ENCODE measurements at places on chromosomes 16 and 17.
A peak's percentile ranks its signal among the peaks of the same experiment; 100 is the strongest.

- no peak for DNase-seq
Observed at GRCh38 chr17:19322861-19323260, 39.7 kb downstream of the B9D1 start.

DNA sequence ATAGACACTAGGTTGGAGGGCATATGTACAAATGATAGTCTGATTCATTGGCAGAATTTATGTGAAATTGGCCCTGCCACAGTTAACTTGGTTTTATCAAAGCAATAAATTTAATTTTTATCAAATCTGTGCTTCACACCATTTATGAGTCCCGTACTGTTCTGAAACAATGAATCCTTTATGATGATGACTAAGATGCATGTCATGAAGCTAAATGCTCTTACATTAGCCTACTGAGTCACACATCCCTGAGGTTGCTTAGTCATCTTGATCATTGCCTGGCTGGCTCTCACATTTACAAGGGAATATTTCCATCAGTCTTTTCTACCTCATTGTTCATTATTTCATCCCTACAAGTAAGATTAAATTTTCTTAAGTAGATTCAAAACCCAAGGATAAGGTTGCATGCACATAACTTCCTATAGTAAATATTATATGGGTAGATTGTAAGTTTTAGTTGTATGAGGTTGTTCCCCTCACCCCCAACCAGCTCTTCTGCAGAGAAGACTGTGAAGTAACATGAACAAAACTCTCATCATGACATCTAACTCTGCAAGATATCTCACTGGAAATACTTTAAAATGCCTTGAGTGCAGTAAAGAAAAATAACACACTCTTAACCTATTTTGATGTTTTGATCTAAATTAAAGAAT, 170.7 kb downstream of the CYB561 start:
- DNase-seq = no peak

GRCh38 chr17:57269598-57270255, 13.4 kb downstream of the MSI2 start:
- DNase-seq = no peak

- no peak for DNase-seq
Observed at GRCh38 chr17:63609816-63610573, 9.3 kb downstream of the TACO1 start.

- DNase-seq = no peak
Observed at GRCh38 chr17:58184308-58184985, 8.1 kb upstream of the EPX start.

DNA sequence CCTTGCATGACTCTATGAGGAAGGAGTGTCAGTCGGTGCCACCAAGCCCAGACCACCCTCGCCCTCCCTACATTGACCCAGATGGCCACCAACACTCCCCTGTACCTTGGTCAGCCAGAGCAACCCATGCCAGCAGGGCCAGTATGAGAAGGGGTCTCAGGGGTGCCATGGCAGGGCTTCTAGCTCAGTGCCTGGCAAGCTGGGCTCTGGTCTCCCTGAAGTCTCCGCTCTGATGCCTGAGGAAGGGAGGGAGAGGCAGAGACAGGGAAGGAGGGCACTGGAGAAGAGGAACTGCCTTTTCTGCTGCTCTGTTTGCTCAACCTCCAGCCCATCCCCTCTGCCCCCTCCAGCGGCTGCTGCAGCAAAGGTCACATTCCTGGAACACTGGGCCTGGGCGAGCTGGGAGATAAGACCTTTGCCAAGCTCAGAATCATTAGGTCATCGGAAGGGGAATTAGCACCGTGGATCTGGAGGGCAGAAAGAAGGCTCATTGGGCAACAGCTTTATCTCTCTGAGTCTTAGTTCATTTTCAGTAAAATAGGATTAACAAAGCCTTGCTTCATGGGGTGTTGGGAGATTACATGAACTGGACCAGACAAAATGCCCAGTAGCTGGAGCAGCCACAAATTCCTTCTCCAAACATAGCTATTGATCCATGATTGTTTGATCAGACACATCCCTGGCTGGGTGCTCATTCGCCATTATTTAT, at the start of gene VTN:
TSS of gene VTN (minus strand) at position 273 of the 709 bp plus-strand sequence. CDS start at position 169, 104 bp downstream.
- DNase-seq = peak; percentile 26

GRCh38 chr16:19883296-19883965, 1.2 kb downstream of the GPRC5B start:
- DNase-seq = peak; percentile 39

- peak; percentile 44 for DNase-seq
Observed at GRCh38 chr17:82372249-82373071, 895 bp downstream of the UTS2R start.

DNA sequence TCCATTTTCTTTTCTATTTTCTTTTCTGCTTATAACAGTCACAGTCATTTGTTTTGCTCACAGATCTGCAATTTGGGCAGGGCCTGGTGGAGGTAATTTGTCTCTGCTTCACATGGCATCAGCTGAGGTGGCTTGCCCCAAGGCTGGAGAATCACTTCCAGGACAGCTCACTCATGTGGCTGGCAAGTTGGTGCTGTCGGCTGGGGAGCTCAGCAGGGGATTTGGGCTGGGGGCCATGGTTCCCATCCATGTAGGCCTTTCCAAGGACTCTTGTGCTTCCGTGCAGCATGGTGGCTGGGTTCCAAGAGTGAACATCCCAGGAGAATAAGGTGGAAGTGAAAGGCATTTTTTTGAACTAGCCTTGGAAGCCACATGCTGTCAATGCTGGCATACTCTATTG, 85.7 kb downstream of the MGAT5B start:
- DNase-seq = no peak

DNA sequence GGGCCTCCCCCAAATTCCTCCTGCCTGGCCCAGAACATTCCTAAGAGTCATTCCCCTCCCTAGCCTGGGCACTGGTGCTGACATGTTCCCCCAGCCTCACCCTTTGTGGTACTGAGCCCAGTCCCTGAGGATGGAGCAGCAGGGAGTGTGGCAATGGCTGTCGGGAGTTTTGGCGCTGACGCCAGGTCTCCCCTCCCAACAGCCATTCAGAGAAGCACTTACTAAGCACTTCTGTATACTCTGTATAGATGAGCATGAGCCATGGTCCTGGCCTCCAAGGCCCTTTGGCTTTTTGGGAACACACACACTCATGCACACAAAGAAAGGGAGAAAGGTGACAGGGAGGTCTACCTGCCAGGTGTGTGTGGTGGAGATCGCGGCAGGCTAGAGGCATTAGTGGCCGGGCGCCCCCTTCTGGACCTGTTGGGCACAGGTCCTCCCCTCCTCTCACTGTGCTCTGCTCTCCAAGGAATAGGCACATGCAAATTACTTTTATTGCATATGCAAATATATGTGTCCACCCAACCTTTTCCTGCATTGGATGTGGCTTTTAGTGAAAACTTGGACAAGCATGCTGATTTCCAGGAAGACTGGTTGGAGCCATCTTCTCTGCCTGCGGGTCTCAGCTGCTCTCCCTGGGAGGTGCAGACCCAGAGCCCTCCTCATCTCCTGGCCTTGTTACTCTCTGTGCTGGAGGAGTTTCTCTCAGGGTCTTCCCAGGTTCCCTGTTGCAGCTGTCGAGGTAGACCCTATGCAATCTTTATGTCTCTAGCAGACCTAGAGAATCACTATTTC, 17.4 kb upstream of the C17orf107 start:
- peak; percentile 78 for DNase-seq

DNA sequence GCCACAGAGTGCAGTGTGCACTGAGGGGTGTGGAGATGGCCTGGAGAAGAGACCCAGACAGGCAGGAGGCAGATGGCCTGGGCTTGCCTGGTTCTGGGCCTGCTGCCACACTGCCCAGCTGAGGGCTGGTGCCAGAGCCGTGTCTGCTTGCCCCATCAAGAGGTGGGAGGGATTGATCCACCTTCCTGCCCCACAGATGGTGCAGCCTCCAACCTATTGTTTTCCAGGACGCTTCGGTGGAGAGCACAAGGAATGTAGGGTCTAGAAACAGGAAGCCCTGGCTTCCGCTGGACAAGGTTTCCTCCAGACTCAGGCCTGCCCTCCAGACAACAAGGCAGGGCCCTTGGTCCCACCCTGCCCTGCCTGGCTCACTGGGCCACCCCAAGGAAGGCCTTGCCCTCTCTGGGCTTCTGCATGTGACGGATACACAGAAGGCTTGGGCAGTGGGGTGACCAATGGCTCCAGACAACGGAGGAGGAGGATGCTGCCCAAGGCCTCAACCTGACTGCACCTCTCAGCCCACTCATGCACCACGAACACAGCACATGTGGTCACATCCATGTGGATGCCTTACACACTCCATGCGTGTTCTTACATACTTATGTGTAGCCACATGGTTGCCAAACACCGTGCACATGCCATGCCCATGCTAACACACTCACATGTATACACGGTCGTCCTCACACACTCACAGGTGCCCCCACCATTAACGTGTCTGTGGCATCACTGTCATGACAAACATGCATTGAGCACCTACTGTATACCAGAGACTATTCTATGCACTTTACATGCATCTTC, 6.5 kb upstream of the CDH5 start:
- DNase-seq = no peak

- DNase-seq = no peak
Observed at GRCh38 chr16:73547552-73548403, 499.9 kb upstream of the ZFHX3 start.

DNA sequence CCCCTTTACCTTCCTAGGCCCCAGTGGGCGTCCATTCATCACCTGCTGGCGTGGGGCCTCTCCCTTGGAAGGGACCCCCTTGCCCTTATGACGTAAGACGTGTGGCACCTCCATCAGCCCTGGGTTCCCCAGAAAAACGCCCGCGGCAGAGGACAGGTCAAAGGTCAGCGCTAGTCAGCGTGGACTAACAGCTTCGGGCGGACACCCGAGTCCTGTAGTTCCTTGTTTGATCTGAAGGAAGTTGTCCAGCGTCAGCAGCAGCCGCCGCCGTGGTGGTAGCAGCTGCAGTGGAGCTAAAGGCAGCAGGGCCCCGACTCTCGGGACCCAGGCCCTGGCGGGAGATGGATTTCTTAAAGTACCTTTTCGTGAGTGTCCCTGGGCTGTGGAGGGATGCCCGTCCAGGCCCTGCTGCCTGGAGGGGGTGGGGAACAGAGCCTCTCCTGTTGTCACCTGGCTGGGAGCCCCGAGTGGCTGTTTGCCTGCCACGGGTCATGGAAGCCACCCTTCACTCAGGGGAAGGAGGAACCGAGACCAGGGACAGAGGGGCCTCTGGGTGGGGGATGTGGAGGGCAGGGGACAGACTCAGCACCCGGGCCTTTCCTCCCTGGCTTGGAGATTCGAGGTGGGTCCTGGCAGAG, 123.6 kb downstream of the OR1D5 start:
- no peak for DNase-seq

DNA sequence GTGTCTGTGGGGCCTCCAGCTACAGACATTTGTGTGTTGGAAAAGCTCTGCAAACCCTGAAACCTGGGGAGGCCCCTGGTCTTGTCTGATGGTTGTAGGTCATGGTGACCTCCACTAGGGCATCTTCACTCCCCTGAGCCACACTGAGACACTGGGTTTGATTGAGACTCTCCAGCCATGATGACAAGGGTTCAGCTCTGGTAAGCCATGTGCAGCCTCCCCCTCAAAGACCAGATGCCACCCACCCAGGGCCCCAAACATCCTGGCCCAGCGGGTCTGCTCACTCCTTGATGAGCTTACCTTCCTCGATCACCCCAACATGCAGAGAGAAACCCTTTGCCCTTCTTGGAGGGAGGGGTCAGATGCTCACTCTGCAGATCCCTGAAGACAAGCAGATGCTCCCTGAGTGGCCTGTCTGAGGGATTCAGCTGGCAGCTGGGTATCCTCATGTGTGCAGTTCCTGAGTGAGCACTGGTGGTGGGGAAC, 101.6 kb downstream of the METRNL start:
- DNase-seq = no peak

DNA sequence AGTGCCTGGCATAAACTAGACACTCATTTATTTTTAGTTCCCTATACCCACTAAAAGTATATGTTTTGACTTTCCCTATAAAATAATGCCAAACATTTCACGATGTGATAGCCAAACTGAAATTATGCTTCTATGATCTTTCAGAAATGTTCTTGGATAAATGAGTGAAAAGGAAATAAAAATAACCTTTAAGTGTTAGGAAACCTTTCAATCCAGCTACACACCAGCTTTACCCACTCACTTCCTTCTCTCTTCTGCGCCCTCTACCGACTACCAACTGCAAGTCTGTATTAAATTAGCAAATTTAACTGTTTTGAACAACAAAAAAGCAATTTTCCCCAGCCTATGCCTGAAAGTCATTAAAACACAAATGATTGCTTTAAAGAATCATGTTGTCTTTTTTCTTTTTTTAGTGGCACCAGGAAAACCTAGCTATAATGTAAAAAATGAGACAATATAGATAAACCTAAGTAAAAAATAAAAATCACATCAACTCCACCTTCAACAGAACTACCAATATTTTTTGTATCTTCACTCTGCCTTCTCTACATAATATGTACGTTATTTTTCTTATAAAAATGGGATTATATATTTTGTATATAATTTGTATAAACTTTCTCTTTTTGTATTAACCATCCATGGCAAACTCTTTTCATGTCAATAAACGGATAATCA, 13.2 kb upstream of the TMEM100 start:
- peak; percentile 54 for DNase-seq

DNA sequence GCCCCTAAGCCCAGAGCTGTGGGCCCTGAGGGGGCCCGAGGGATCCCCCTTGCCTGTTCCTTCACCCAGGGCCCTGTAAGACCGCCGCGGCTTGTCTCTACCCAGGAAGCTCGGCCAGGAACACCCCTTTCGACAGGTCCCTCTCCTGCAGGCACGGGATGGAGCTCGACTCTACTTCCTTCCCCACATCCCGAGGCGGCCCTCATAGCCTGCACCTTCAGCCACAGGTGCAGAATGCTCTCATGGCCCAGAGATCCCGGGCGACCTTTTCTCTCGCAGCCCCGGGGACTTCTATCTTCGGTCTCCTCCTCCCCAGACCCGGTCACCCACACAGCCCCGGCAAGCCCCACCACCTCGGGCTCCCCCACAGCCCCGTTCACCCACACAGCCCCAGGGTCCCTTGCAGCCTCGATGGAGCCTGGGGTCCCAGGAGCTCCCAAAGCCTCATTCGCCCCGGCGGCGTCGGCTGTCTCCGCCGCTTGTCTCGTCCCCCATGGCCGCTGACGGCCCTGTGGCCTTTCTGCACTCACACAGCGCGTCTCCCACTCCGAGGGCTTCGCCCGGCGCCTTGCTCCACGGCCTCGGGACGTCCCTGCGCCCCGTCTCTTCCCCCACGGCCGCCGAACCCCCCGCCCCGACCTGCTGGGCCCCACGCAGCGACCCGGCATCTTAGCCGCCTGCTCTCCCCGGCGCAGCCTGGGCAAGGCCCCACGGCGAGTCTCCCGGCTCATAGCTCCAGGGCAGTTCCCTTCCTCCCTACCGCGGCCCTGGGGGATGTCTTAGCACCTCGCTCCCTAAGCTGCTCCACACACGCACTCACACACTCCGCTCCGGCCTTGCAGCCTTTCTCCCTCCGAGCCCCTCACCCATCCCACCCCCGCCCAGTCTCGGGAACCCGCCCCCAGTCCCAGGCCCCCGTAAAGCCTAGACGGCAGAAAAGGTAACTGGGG, 650 bp downstream of the KIAA0753 start:
- DNase-seq = no peak

Data from B cell (primary cell).